Thyroid gland (tissue), 4 donors: ENCODE measurements at places on chromosomes 1 and 21. TPM values are rescaled to one million over a fixed set of nuclear protein-coding genes. Genes with fewer than 3 reads are reported as not detected.

- no peaks in the 10 kb centered on the region for H3K4me1 ChIP-seq
- no peaks in the 10 kb centered on the region for H3K36me3 ChIP-seq
- H3K27me3 ChIP-seq = no peaks in the 10 kb centered on the region
- H3K4me3 ChIP-seq = no peak overlapping the region
Measured at GRCh38 chr21:36422279-36423098, 37.3 kb downstream of the CHAF1B start.

DNA sequence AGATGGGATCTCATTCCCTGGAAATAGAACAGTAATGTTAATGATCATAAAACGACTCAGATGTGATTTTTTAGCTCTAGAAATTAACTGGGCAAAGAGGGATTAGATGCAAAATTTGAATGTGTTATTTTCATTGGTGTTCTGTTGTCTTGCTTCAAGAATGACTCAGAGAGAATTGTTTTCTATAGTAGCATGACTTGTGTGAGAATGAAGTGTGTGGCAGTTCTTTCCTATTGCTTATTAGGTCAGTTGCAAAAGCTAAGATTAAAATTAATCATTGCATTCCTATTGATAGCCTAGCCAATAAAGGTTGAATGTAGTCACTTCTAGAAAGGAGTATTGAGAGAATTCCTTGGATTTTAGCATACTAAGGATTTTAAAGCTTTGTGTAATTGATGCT is 22.9 kb downstream of the SPEN start:
- DNase-seq = no peak
- H3K27ac ChIP-seq = no peak overlapping the region
- H3K36me3 ChIP-seq = no peaks in the 10 kb centered on the region
- H3K27me3 ChIP-seq = no peaks in the 10 kb centered on the region
- no peak overlapping the region for H3K4me3 ChIP-seq

The TNFRSF18 gene
- 0.49 TPM for total RNA-seq

The BRINP2 gene
- not detected for total RNA-seq

The LPAR3 gene
- 1.4 TPM for total RNA-seq

The SPRR2A gene
- not detected for total RNA-seq
